ENCODE measurements at places on chromosomes 7 and 10. TPM values are rescaled to one million over a fixed set of nuclear protein-coding genes. Genes with fewer than 3 reads are reported as not detected.

- no peak overlapping the region for H3K27ac ChIP-seq
- H3K27me3 ChIP-seq = no peaks in the 10 kb centered on the region
- DNase-seq = peak; percentile 10
- no peak overlapping the region for H3K4me3 ChIP-seq
- no peaks in the 10 kb centered on the region for H3K36me3 ChIP-seq
These were observed 25.9 kb downstream of the ELFN1 start for GRCh38 chr7:1695800-1696454.

- H3K27me3 ChIP-seq = no peaks in the 10 kb centered on the region
- no peak overlapping the region for H3K4me3 ChIP-seq
- DNase-seq = no peak
These were observed 148.3 kb upstream of the PRPS1L1 start for GRCh38 chr7:18175801-18176450.

DNA sequence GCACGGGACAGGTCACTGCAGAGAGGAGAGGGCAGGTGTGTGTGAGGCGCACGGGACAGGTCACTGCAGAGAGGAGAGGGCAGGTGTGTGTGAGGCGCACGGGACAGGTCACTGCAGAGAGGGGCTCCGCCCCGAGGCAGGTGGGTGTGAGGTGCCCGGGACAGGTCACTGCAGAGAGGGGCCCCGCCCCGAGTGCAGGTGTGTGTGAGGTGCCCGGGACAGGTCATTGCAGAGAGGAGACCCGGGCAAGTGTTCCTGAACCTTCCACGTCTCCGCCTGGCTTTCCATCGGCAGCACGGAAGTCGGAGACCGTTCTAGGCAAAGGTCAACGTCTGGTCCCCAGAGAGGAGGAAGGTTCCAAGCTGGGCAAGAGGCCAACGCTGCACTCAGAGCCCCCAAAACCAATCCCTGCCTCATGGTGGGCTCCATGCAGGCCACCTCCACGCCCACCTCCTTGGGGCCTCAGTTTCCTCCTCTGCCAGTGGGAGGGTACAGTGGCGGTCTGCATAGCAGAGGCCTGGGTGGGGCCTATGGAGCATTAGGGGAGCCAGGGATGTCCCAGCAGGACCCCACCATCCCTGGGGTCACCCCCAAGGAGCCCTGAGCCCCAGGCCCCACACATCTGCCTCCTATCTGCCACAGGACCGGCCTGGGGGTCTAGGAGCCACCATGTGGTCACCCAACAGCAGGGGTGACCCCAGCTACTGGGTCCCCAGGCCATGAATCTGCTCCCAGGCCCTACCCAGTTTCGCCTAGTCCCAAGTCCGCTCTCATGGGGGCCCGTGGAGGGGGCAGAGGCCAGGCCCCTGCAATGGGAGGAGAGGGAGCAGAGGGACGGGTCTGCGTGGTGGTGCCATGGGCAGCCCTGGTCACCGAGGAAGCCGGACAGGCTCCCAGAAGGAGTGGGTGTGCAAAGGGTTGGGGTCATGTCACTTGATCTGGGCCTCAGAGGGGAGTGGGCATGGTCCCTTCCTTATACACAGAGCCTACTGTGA lies 57.0 kb downstream of the STK32C start:
- H3K4me1 ChIP-seq = no peaks in the 10 kb centered on the region
- H3K27me3 ChIP-seq = no peaks in the 10 kb centered on the region
- no peaks in the 10 kb centered on the region for H3K36me3 ChIP-seq
- H3K4me3 ChIP-seq = no peak overlapping the region

GRCh38 chr10:93299195-93299594 lies 182.9 kb downstream of the MYOF start:
- H3K27me3 ChIP-seq = no peaks in the 10 kb centered on the region
- H3K4me3 ChIP-seq = no peak overlapping the region
- H3K36me3 ChIP-seq = no peaks in the 10 kb centered on the region
- H3K4me1 ChIP-seq = no peaks in the 10 kb centered on the region
- H3K27ac ChIP-seq = no peak overlapping the region
- DNase-seq = no peak

DNA sequence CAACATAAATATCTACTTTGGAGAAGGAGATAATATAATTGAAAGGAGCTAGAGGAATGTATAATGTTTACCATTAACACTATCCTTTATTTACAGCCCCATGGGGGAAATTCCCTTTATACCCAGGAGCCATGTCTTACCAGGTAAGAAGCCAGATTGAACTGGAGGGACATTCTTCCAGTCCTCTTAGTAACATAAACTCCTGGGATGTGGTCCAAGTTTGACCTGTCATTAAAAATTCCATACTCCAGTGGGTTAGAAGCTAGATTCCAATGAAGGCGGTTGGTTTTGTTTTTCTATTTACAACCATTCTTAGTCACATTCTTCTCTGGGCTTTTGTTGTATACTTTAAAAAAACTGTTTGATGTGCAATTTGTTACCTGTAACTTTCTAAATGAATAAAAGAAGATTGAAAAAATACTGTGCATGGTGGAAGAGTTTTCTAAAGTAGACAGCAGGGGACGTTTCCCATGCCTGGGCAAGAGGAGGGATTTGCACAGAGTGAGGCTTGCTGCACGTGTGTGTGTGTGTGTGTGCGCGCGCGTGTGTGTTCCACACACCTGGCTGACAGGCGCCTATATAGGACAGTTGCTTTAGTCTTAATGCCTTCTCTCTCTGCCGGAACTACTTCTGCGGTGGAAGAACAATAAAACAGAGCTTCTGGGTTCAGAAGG lies 2.0 kb downstream of the PLCE1 start:
- no peak for DNase-seq
- no peak overlapping the region for H3K4me3 ChIP-seq
- H3K4me1 ChIP-seq = peaks cover 24% of the 10 kb centered on the region

DNA sequence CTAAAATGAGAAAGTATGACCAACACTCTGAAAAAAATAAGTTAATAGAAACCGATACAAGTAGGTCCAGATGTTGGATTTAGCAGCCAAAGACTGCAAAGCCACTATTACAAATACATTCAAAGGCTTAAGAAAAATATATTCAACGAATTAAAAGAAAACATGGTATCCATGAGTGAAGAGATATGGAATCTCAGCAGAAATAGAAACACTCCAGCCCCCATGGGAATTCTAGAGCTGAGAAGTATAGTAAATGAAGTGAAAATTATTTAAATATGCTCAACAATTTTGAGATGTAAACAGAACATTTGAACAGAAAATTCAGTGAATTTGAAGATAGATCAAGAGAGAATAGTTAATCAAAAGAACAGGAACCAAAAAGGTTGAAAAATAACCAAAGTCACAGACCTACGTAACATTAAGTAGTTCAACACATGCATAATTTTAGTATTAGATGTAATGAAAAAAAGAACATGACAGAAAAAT lies 72.0 kb upstream of the WIPF3 start:
- no peaks in the 10 kb centered on the region for H3K4me1 ChIP-seq
- H3K27ac ChIP-seq = no peak overlapping the region
- no peaks in the 10 kb centered on the region for H3K27me3 ChIP-seq
- H3K36me3 ChIP-seq = no peaks in the 10 kb centered on the region
- DNase-seq = no peak

GRCh38 chr10:32746869-32747268 lies 211.2 kb downstream of the ITGB1 start:
- no peak for DNase-seq
- no peaks in the 10 kb centered on the region for H3K36me3 ChIP-seq
- H3K27me3 ChIP-seq = no peaks in the 10 kb centered on the region
- H3K27ac ChIP-seq = no peak overlapping the region
- H3K4me3 ChIP-seq = no peak overlapping the region

DNA sequence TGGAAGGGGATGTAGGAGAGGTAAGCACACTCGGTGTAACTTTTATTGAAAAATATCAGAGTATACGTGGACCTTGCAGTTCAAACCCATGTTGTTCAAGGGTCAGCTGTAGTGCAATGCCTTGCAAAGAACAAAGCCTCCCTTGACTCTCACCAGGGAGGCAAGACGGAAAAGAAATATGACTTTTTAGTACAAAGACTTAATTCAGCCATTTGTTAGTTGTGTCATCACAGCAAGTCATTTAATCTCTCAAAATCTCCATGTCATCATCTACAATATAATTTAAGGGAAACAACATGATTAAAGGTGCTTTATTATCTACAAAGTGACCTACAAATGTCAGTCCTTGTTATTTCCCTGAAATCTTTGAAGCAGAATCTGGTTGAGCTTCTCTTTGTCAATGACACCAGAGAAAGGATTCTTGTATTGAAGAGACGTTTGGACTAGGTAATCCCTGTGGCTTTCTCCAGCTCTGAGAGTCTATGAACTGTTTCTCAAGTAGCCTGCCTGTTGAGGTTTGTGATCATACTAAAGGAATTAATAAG lies 502.8 kb downstream of the REEP3 start:
- no peak for DNase-seq
- H3K27ac ChIP-seq = no peak overlapping the region
- H3K4me1 ChIP-seq = no peaks in the 10 kb centered on the region
- no peaks in the 10 kb centered on the region for H3K36me3 ChIP-seq
- H3K4me3 ChIP-seq = no peak overlapping the region

- H3K27me3 ChIP-seq = no peaks in the 10 kb centered on the region
- no peak for DNase-seq
- peaks cover 15% of the 10 kb centered on the region for H3K4me1 ChIP-seq
These were observed 203.5 kb downstream of the PTEN start for GRCh38 chr10:88066876-88067275.

DNA sequence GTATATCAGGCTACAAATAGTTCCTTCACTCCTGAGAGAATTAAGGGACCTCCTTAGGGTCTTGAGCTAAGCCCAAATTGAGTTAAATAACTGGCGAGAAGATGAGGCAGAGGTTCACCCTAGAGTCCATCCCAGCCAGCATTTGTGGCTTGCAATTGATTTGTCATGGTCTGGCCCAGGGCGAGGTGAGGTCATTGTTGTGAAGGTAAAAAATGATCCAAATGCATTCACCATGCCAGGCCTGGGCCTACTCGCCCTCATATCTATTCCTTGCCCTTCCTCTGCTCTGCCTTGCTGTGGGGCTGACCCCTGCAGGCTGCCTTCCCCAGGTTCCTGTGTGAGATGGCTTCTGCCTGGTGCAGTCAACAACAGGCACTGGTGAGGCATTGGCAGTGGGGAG lies 207.2 kb downstream of the ZNF365 start:
- no peak overlapping the region for H3K27ac ChIP-seq
- no peaks in the 10 kb centered on the region for H3K27me3 ChIP-seq
- H3K4me3 ChIP-seq = no peak overlapping the region
- no peak for DNase-seq
- peaks cover 5% of the 10 kb centered on the region for H3K4me1 ChIP-seq
- H3K36me3 ChIP-seq = no peaks in the 10 kb centered on the region

DNA sequence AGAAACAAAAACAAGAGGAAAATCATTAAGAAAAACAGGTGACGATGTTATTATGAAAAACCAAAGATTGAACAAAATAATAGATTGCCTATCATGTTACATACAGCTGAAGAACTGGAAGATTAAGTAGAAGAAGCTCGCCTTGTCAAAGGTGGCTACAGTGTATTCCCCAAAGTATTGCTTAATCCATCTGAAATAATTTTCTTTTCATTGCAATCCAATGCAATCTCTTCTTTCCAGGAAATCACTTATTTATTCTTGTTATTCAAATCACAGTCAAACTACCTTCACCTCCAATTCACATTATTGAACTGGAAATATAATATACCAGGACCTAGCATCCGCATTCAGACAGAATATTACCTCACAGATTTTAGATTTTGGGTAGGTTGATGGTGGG lies 235.9 kb downstream of the AHR start:
- DNase-seq = no peak
- no peaks in the 10 kb centered on the region for H3K36me3 ChIP-seq
- no peaks in the 10 kb centered on the region for H3K4me1 ChIP-seq
- H3K27ac ChIP-seq = no peak overlapping the region
- H3K27me3 ChIP-seq = no peaks in the 10 kb centered on the region

- H3K4me3 ChIP-seq = no peak overlapping the region
- DNase-seq = no peak
- peaks cover 9% of the 10 kb centered on the region for H3K4me1 ChIP-seq
These were observed 11.5 kb upstream of the AKR1B10 start for GRCh38 chr7:134515569-134516468.

DNA sequence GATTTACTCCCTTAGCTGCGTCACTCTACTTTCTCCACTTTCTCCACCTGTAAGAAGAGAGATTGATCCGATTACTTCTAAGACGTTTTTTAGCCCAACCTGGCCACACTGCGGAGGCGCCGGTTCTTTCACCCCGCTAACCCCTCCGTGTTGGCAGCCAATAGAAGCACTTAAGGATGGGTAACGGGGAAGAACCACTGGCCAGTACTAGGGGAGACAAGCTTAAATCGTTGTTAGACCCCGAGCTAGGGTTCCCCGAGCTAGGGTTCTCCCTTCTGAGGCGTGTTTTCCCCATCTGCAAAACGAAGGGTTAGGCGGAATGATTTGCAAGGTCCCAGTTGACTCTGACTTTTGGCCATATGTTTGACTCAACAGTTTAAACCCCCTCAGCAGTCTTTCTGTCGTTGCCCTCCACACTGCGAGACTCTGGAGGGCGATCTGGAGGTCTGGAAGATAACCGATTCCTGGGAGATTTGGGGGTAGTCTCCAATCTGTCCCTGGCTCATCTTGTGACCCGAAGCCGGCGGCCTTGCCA lies 644 bp downstream of the UMAD1 start:
- H3K4me3 ChIP-seq = peak overlapping the region; percentile 84
- peak; percentile 36 for DNase-seq
- peak overlapping the region; percentile 90 for H3K27ac ChIP-seq
- H3K27me3 ChIP-seq = no peaks in the 10 kb centered on the region
- no peaks in the 10 kb centered on the region for H3K36me3 ChIP-seq

Gene GRID1
- total RNA-seq = 8.1 TPM

Gene MLXIPL
- total RNA-seq = 215 TPM

Gene PIK3CG
- total RNA-seq = 6.5 TPM

Gene OGDHL
- 16.6 TPM for total RNA-seq

Gene TFAM
- total RNA-seq = 36.3 TPM

Gene CEP55
- 14.1 TPM for total RNA-seq

Gene TAS2R5
- 13.3 TPM for total RNA-seq

Gene TRIM24
- 63.2 TPM for total RNA-seq

Gene SFR1
- total RNA-seq = 14.7 TPM

Gene POLR3A
- total RNA-seq = 20.9 TPM

All from testis (tissue), 5 donors.